Activated CD4-positive, CD25-positive, alpha-beta regulatory T cell (primary cell): ENCODE measurements at places on chromosomes 7 and 10.

DNA sequence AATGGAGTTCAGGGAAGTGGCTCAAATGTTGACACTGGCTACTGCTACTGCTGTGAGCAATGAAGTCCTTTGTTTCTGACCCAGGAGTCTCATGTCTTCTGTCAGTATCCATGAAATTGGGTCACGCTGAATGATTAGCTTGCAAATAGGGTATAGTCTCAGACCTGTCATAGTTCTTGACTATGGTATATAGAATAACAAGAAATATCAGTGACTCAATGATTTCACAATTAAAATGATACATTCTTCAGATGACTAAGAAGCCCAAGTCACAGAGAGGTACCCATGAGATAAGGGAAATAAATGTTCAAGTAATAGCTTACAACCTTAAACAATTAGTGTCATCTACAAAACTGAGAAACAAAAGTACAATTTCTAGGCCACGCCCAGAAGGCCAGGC is 89.3 kb downstream of the LYZL2 start:
- no peak for DNase-seq

- DNase-seq: no peak
Observed at GRCh38 chr10:6274484-6274883, 71.8 kb downstream of the PFKFB3 start.

DNA sequence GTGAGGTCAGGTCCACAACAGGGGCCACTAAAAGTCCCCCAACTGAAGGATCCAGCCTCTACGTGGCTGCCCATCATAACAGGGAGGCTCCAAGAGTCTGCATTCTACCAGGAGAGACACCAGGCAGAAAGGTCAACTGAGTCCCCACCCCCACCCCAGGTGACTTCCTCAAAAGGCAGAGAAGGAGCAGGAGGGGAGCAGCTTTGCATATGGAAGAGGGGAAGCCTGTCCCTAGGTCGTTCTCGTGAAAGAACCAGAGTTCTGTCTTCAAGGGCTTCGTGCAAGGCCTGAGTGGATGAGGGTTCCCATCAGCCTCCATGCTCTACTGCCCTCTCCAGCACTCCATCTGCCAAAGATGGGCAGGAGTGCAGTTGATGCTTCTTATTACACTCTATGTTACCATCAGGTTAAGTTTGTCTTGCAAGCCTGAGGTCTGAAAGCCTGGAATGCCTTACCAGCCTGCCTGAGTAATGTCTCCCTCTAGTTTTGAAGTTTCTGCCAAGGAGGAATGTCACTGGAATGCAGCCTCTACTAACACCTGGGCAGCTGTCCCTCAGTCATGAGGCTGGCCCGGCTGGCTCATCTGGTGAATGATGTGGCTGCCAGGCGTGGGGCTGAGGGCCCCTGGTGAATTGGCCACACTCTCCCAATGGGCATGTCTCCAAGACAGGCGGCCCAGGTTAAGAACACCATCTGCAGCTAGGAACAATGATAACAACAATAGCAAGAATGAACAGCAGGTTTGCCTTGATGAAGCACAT is 54.3 kb upstream of the SMNDC1 start:
- DNase-seq: no peak

DNA sequence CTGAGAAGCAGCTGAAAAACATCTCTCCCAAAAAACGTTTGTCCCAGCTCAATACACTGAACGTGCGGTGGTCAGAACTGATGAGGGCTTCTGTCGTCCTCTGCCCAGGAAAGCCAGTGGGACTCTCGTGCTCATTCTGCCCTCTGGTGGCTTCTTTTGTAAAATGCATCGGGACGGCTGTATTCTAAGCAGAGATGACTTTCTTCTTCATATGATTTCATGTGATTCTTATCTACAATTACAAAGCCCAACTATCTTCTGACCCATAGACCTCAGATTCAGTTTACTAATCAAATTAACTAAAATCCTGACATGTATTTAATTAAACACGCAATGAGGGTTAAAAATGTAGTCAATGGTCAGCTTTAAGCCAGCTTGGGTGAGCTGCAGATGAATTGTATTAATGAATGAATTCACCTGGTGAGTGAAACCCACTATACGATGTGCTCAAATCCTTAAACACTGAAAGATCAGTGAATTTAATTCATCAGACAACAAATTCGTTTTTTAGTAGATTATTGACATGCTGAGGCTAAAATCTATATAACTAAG is 117.6 kb upstream of the FAM204A start:
- DNase-seq: peak; percentile 4

DNA sequence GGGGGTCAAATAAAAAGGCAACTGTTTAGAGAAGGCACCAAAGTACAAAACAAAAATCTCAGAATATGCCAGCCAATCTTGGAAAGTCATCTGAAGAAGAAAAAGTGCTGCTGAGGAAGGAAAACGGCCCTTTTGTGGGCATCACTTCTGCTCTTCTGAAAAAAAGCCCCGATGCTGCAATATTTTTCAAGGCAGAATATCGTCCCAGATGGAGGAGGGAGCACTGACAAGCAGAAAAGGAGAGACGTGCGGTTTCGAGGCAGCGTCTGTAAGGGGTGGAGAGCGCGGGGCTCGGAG is 959 bp upstream of the ATRNL1 start:
- no peak for DNase-seq

DNA sequence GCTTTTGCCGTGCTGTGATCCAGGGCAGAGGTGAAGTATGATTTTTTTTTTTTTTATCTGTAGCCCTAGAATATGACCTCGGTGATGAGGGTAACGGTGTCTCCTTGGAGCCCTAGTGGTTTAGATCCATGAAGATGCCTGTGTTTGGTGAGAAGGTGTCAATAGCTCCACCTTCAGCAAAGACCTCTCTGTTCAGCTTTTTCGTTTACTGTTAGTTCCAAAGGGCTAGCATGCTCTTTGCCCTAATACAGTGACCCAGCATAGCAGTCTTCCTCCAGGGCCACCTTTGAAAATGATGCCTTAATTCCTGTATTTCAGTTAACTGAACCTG is 746 bp upstream of the MRPS16 start:
- DNase-seq: no peak

- no peak for DNase-seq
Observed at GRCh38 chr10:11064832-11065231, 47.2 kb downstream of the CELF2 start.

DNA sequence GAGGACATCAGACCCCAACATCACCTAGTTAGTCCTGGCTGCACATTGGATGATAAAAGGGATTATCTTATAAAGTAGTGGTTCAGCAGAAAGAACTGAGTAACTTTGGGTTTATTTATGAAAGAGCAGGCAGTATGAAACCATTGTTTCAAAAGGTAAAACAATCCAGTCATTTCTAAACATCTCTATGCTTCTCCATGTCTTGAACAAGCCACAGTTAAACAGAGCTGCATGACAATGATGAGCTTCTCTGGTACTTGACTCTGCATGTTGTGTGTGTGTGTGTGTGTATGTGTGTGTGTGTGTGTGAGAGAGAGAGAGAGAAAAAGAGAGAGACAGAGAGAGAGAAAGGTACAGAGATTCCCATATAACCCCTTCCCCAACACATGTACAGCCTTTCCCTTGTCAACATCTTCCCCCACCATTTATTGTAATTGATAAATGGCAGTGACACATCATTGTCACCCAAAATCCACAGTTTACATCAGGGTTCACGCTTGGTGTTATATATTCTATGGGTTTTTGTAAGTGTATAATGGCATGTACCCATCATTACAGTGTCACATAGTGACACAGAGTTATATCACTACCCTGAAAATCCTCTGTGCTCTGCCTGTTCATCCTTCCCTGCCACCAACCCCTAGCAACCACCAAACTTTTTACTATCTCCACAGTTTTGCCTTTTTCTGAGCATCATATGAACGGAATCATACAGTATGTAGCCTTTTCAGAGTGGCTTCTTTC is 32.8 kb upstream of the SLC18A3 start:
- DNase-seq: no peak

GRCh38 chr10:28677888-28678686 is 766 bp downstream of the BAMBI start:
- no peak for DNase-seq

- no peak for DNase-seq
Observed at GRCh38 chr10:27601503-27601902, 97.4 kb downstream of the RAB18 start.

DNA sequence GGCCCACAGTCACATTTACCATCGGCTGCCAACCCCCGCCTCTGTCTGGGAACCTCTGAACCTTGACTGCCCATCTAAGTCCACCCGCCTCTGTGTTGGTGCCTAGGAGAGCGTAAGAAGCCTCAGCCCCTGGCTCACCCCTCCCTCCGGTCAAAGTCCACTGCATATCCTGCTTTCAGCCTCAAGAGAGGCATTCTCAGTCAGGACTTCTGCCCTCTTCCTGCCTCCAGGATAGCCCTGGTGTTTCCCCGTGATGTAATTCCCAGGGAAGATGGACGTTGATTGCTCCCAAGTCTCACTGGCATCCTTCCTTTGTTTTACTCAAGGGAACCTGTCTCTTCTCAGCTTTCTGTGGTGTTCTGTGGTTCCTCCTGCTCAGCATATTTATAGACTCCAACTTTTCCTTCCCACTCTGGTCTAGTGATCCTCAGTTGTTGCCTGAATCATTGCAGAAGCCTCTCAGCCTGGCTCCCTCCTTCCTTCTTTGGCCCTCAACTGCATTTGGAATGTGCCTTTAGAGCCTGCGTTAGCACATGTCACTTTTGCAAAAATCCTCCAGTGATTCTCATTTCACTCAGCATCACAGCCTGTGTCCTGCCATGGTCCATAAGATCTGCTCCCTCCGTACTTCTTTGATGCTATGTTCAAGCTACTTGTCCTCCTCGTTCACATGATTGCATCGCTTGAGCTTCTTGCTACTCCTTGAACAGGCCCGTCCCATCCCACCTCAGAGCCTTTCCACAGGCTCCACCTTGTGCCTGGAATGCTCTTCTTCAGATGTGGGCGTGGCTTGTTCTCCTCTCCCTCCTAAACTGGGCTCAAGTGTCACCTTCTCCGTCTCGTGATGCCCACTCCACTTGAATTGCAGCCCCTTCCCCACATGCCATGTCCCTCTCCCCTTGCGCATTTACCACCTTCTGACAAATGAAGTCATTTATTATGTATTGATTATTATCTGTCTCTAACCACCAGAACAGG is 124.2 kb downstream of the PLPP4 start:
- no peak for DNase-seq

DNA sequence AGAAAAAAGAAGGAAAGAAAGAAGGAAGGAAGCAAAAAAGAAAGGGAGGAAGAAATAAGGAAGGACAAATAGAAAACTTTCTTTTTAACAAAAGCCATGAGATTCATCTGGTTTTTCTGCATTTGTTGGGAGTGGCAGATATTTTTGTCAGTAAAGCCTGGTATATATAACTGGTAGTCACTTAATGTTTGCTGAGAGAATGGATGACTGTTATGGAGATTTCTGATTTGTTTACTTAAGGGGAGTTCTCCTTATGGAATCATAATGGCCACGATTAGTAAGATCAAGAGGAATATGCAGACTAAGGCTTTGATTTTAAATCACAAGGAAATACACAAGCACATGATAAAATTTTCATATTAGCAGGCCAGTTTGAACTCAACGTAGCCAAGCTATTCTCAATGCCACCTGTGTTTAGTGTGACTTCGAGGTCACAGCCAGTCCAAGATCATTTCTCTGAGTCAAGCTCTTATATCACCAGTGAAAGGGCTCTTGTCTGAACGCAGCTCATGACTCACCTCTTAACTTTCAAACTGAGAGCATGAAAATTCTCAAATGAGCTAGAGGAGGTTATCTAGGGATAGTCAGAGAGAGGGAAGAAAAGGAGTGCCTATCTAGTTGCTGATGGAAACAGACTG is 445.1 kb upstream of the ZMIZ1 start:
- no peak for DNase-seq

DNA sequence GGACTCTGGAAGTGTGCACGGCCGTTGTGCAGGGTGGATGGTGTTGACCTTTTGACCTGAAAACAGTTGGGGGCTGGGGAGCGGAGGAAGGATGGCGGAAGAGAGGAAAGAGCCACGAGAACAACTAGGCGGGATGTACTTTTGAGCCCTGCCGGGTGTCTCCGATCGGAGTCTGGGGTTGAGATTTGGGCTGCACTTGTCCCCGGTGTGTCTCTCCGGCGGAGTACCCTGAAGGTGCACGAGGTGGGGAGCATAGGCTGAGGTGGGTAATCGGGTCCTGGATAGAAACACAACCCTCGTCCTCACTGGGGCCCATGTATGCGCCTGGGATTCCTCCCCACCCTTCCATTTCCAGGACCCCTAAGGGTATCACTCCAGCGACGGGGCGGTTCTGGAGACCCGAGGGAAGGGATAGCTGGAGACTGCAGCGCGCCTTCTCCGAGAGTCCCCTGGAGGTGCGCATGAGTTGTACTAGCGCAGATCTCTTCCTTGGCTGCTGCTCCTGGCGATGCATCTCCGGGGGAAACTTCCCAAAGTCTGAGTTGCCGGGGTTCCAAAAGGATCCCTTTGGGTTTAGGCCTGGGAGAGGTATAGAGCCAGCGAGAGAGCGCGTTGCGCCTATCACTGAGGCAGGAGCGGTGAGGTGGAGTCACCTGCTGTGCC is 4.6 kb upstream of the HMX2 start:
- DNase-seq: no peak

DNA sequence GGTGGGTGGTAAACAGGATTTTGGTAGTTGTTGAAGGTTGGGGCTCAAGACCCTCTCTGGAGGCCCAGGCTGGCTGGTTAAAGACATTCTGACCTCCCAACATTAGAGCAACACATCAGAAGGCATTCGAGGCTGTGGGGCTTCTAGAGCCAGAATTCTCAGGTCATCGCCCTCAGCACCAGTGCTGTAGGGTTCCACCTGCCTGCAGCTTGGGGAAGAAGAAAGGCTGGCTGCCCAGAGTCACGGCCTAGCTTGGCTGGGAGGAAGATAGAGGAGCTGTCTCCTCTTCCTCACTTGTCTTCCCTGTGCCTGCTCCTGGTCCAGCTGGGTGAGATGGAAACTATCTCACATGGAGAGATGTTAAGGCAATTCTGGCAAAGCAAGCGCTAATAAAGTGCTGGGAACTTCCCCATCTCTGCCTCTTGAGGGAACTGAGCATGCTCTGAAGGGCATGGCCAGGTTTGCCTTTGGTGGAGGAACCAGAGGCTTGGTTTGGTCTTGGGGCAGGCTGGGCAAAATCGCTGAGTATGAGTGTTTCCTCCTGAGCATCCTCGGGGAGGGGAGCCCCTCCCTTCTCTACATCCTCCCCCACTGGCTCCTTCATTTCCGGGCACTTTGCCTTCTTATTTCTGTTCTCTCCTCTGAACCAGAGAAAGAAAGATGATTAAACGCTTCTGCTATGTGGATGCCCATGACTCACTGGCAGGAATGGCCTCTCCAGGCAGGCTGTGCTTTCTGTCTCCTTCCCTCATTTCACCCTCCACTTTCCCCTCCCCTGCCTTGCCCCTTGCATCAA is 509.0 kb upstream of the PODXL start:
- no peak for DNase-seq

GRCh38 chr10:15570738-15571339 is 148.9 kb downstream of the ITGA8 start:
- DNase-seq: no peak

GRCh38 chr7:30649717-30650420 is 32.4 kb downstream of the CRHR2 start:
- no peak for DNase-seq

DNA sequence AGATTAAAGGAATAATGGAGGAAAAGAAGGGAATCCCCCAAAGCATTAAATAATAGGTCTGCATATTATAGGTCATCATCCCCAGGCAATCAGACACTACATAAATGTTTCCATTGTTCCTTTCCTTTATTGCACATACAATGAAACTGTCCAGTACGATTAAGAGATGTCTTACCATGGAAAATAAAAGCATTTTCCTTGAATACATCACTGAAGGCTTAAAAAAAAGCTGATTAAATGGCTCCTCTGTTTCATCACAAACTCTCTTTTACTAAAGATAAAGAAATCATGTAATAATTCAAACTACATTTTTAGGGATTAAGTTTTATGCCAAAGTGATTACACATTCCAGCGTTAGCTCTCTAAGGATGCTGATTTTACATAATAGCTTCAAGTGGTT is 316.0 kb downstream of the AGMO start:
- DNase-seq: no peak
